Bladder microvascular endothelial cell (primary cell): ENCODE measurements at places on chromosomes 2 and 18. TPM values are rescaled to one million over a fixed set of nuclear protein-coding genes. Genes with fewer than 3 reads are reported as not detected.

The NOL4 gene
- total RNA-seq, result not detected in 2 replicates

The KIAA2012 gene
- not detected in 2 replicates for total RNA-seq

The C1QL2 gene
- total RNA-seq, result not detected in 2 replicates

The ANKRD62 gene
- total RNA-seq, result not detected in 2 replicates

The UCN gene
- total RNA-seq, result 0.44 and 0.49 TPM in 2 replicates

The ACVR1C gene
- under 0.01 TPM in 1 of 2 replicates, not detected in the other for total RNA-seq

The MGAT4A gene
- 23.8 and 25.7 TPM in 2 replicates for total RNA-seq

The PAX3 gene
- total RNA-seq, result not detected in 2 replicates

The SP140L gene
- 4.9 and 16.4 TPM in 2 replicates for total RNA-seq

The SNED1 gene
- total RNA-seq, result 7.8 and 19.8 TPM in 2 replicates

The TTN gene
- total RNA-seq, result 0.49 and 0.82 TPM in 2 replicates

The ABHD1 gene
- total RNA-seq, result 0.06 TPM in 1 of 2 replicates, not detected in the other

The GALNT14 gene
- total RNA-seq, result 0.13 and 0.32 TPM in 2 replicates

The MAPRE3 gene
- total RNA-seq, result 0.49 and 1.6 TPM in 2 replicates

The SLC8A1 gene
- 0.94 and 1.9 TPM in 2 replicates for total RNA-seq

The RAD51AP2 gene
- total RNA-seq, result not detected in 2 replicates

The ANKRD30BL gene
- under 0.01 TPM in 1 of 2 replicates, not detected in the other for total RNA-seq

The AQP12B gene
- not detected in 2 replicates for total RNA-seq

The DYNAP gene
- total RNA-seq, result not detected in 2 replicates

The PTPRN gene
- total RNA-seq, result 0.16 TPM in 1 of 2 replicates, not detected in the other

The TGFA gene
- total RNA-seq, result 0.32 and 52.2 TPM in 2 replicates

The LYG2 gene
- not detected in 2 replicates for total RNA-seq

The UXS1 gene
- 16.7 and 67.5 TPM in 2 replicates for total RNA-seq

The DTNA gene
- total RNA-seq, result 0.81 and 10.7 TPM in 2 replicates

The LRP2 gene
- total RNA-seq, result not detected in 2 replicates

The ABCB11 gene
- total RNA-seq, result under 0.01 TPM in 2 replicates

The FABP1 gene
- not detected in 2 replicates for total RNA-seq

The FHOD3 gene
- total RNA-seq, result 0.06 and 0.16 TPM in 2 replicates

The CCDC150 gene
- total RNA-seq, result 5.0 and 14.6 TPM in 2 replicates

The C1GALT1C1L gene
- total RNA-seq, result 0.13 TPM in 1 of 2 replicates, not detected in the other

The CAPN14 gene
- under 0.01 and 0.13 TPM in 2 replicates for total RNA-seq

The C2orf74 gene
- 6.3 and 11.8 TPM in 2 replicates for total RNA-seq

The MLPH gene
- 0.19 and 0.81 TPM in 2 replicates for total RNA-seq

The CRYGC gene
- not detected in 2 replicates for total RNA-seq

The ARHGEF4 gene
- under 0.01 and 1.0 TPM in 2 replicates for total RNA-seq

The CYRIA gene
- 17.0 and 30.8 TPM in 2 replicates for total RNA-seq

The RNF152 gene
- total RNA-seq, result 22.8 and 123 TPM in 2 replicates

The RAB31 gene
- total RNA-seq, result 13.6 and 25.2 TPM in 2 replicates

The LRATD1 gene
- total RNA-seq, result 2.1 and 2.7 TPM in 2 replicates

The COL4A3 gene
- total RNA-seq, result not detected in 2 replicates

The ANKRD29 gene
- 3.8 and 4.9 TPM in 2 replicates for total RNA-seq

The FNDC4 gene
- total RNA-seq, result 11.6 and 14.6 TPM in 2 replicates

The MREG gene
- total RNA-seq, result 1.9 and 3.0 TPM in 2 replicates

The EPHA4 gene
- 10.4 and 12.8 TPM in 2 replicates for total RNA-seq

The ASXL3 gene
- under 0.01 and 0.13 TPM in 2 replicates for total RNA-seq

The SFTPB gene
- not detected in 2 replicates for total RNA-seq

The ARHGAP28 gene
- total RNA-seq, result 3.6 and 4.5 TPM in 2 replicates
